Natural killer cell treated with Interleukin-12 subunit alpha and Interleukin-12 subunit beta and Interleukin-15 and Interleukin-18, amount 100 ng/mL, for 72 hours (primary cell): ENCODE measurements at places on chromosomes 16 and 17.

DNA sequence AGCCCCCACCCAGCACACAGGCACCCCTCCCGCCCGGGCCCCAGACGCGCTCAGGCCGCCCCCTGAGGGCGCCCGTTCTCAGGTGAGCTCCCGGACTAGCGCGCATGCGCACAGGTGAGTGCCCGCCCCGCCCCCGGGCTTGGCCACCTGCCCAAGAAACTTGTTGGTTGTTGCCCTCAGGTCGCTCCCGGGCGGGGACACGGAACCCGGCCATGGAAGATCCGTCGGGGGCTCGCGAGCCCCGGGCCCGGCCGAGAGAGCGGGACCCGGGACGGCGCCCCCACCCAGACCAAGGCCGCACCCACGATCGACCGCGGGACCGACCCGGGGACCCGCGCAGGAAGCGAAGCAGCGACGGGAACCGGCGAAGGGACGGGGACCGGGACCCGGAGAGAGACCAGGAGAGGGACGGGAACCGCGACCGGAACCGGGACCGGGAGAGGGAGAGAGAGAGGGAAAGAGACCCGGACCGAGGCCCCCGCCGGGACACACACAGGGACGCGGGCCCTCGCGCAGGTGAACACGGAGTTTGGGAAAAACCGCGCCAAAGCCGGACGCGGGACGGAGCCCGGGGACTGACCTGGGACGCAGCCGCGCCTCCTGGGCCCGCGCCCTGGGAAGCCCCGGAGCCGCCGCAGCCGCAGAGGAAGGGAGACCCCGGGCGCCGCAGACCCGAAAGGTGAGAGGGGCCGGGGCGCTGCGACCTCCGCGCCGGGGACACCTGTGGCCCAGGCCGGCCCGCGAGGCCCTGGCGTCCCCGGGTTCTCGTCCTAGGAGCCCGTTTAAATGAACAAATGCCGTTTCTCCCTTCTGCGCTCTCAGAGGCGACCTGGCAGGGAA lies at the start of gene MARVELD3:
Gene MARVELD3 (plus strand): TSS at position 167 of the 840 bp plus-strand sequence. CDS start 46 bp downstream, at position 213.
- no peak for DNase-seq

DNA sequence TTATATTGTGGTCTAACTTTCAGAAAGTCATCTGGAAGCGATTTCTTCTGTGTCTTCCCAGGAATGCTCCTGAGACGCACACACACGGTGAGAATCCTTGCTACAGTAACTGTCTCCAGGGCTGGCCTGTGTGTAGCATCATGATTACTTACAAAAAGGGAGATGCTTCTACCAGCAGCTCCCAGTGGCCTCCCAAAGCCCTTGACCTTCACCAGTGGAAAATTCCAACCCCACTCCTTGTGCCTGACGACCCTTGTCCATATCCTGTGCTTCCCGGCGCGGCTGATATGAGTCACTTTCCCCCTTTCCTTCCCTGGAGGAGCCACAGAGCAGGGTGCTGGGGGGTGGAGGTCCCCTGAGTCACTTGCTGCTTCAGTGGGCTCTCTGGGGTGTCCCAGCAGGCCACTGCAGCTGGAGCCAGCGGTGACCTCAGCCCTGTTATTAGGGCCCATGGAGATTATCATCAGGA lies 22.1 kb upstream of the NAT9 start:
- DNase-seq = no peak

DNA sequence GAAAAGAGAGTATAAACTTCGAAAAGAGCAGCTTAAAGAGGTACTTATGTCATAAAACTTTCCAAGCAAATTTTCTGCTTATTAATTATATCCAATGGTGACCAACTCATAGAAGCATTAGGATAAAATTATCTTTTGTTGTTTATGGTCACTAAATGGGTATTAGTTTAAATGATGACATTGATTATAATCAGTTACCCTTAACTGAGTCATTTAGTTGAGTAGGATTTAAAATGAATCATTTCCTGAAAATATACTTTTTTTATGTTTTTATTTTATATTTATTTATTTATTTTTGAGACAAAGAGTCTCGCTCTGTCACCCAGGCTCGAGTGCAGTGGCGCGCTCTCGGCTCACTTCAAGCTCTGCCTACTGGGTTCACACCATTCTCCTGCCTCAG lies 55.9 kb downstream of the ABHD15 start:
- no peak for DNase-seq

DNA sequence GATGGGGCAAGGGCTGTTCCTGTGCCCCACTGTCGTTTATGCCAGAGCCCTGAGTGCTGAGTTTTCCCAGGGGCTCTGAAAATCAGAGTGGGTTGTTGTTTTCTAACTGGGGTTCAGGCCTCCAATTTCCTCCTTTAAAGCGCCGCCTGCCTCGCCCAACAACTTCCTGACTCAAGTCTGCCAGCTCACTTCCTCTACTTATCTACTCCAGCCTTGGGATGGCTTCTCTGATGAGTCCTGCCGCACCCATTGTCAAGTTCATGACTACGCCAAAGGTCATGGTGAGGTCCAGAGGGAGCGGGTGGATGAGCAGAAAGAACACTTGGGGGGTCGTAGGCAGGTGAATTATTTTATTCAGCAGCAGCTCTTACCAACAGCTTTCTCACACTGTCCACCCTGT lies 104.7 kb downstream of the UTP18 start:
- no peak for DNase-seq

DNA sequence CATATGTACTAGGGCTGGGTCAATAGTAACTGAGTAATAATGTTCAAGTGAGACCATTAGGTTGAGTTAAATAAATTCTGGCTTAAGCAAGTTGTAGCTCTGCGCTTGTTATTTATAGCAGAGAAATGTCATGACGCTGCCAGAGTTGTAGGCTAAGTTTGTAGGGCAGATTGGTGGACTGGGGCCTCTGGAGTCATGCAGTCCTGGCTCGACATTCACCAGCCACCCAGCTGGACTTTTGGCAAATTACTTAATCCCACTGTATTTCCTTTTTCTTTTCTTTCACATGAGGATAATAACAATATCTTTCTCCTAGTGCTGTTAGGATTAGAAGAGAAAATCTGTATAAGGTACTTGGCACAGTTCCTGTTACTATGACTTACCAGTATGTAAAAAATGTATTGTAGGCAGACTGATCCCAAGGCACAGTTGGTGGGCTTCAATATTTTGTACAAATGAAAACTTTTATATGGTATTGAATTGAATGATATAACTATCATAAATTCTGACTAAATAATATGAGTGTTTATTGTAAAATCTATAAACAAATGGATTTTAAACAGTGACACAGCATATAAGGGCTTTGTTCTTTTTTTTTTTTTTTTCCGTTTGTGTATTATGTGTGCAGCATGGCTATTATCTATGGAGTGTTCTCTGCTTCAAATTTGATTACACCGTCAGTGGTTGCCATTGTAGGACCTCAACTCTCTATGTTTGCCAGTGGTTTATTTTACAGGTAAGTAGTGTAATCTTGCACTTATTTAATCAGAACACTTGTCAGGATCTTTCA lies 2.6 kb downstream of the MFSD11 start:
- no peak for DNase-seq

GRCh38 chr17:12973496-12974004 lies 44.3 kb downstream of the ELAC2 start:
- DNase-seq = no peak

GRCh38 chr16:77692612-77693011 lies 29.7 kb upstream of the NUDT7 start:
- no peak for DNase-seq

- DNase-seq = no peak
Measured at GRCh38 chr17:10019941-10020451, 114.9 kb upstream of the RCVRN start.

DNA sequence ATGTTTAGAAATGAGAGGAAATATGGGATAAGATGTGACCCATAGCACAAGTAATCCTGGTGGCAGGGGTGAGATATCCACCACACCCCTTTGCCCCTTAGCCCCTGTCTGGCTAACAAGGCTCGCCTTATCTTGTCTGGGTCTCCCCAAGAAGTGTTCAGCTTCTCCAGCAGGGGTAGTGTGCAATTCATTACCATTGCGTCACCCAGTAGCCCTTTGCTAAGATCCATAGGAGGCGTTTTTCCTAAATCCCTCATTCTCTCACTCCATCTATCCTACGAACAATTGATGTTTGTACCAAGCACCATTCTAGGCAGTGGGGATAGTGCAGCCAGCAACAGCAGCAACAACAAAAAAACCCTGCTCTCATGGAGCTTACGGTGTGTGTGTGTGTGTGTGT lies 30.8 kb downstream of the CCDC42 start:
- DNase-seq = no peak

DNA sequence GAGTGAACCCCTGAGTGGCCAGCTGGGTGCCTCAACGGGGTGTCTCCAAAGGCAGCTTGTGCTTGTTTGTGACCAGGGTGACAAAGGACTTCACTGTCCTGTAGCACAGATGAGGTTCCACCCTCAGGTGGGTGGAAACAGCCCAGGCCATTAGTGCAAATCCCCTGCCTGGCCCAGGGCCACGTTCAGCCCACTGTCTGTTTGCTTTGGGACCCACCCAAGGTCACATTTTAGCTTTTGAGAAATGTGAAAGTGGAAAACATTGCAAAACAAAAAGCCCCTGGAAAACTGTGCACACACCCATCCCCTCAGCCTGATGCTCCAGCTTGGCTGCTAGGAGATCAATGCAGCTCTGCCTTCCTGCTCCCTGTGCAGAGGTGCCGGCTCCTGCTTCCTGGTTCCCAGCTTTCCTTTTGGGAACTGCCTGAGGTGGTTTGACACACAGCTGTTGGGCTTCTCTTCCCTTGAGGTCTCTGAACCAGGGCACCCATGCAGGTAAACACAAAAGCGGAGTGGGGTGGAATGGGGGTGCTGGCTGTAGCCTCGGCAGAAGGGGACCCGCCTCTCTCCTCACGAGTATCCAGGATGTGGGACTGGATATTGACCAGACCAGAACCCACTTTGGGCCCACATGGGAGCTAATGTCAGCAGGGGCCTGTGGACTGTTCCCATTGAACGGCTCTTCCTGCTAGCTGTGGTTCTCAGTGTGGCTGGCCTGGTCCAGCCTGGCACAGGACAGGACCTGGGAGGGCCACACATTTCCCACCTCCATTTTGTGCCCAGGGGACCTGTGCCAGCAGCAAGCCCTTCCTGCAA lies 7.9 kb upstream of the SPHK1 start:
- no peak for DNase-seq

DNA sequence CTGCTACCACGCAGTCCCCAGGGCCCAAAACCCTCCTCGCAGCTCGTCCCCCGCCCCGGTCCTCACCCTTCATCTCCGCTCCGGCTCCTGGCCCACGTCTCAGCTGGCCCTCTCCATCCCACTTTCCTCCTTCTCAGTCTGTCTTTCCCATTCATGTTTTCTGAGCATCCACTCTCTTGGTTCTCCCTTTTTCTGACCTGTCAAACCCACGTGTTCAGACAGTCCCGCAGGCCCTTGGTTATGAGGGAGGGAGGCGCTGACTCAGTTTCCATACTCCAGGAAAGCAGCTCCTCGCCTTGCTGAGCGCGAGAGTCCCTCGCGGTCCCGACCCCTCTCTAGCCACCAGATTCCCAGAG lies 392 bp upstream of the HID1 start:
- DNase-seq = no peak

- DNase-seq = no peak
Measured at GRCh38 chr17:66604376-66604775, 230.5 kb upstream of the CACNG5 start.

DNA sequence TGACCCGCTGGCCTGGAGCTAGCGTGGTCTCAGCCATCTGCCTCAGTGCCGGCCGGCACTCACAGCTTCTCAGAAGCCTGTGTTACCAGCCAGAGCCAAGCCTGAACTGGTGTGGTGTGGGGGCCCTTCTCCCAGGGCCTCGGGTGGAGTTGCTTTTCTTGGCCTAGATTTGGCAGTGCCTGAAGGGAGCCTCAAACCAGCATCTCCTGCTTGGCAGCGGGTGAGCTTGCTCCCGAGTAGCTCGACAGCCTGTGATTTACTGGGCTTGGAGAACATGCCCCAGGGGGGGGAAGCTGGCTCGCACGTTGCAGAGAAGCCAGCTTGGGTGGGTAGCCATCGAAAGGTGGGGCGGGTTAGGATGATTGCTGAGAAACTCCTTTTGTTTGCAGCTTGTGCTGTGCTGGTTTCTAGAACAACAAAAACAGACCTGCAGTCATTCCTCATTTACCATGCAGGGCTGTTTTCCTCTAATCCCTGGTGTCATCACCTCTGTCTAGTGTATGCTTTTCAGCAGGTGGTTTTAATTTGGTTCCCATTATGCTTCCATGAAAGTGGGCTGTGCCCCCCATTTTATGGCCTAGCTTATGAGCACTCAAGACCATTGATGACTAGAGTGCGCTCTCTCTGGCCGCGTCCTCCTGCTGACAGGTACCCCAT lies 42.2 kb downstream of the TBCD start:
- DNase-seq = no peak

GRCh38 chr16:9713156-9713555 lies 469.1 kb downstream of the GRIN2A start:
- no peak for DNase-seq

DNA sequence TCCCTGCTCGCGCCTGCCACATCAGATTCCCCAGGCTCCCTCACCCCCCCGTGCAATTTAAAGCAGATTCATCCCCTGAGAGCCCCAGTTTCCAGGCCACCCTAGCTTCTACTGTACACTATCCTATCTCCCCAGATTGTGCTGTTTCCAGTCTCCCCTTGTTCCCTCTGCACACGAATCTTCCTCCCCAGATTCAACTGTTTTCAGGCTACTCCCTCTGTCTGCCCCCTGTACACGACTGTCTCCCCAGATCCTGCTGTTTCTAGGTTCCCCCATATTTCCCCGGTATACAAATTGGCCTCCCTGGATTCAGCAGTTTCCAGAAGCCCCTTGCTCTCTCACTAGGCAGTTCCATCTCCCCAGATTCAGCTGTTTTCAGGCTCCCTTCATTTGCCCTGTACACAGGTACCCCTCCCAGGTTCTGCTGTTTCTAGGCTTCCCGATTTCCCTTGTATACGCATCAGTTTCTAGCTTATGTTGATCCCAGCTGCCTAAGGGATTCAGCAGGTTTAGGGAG lies 22.9 kb downstream of the COPZ2 start:
- DNase-seq = no peak

GRCh38 chr17:32256701-32257019 lies 9.0 kb upstream of the RHBDL3 start:
- no peak for DNase-seq

GRCh38 chr17:5019475-5019956 lies 15.7 kb downstream of the SLC52A1 start:
- no peak for DNase-seq

DNA sequence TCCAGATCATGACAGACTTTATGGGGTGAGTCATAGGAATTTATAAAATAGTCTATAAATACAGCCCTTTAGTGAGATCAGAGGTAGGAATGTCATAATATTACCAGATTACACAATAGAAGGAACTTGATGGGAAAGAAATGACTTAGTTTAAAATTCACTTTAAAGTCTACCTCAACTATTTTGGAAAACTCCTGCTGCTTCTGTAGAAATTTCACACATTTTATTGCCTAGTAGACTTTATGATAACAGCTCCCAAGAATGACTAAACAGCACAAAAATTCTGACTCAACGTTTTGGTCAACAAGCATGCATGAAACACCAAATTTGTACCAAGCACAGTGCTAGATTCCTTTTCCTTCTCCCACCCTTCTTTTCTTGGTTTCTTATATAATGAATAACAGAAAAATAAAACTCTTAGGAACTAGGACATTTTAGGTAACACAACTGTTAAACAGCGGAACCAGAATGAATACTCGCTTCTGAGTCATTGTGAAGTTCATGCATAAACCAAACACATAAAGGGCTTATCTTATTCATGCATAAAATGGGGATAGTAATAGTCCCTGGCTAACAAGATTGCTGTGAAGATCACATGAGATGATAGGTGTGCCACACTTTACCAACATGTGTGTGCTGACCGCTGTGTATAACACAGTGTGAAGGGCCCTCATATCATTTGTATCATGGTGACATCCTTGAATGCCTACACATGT lies 243.9 kb downstream of the CDH8 start:
- DNase-seq = no peak
